SK-N-SH treated with all-trans-retinoic acid at 6 μM for 48 hours (cell line): ENCODE measurements at places on chromosomes 2 and 18.
A peak's percentile ranks its signal among the peaks of the same experiment; 100 is the strongest.

DNA sequence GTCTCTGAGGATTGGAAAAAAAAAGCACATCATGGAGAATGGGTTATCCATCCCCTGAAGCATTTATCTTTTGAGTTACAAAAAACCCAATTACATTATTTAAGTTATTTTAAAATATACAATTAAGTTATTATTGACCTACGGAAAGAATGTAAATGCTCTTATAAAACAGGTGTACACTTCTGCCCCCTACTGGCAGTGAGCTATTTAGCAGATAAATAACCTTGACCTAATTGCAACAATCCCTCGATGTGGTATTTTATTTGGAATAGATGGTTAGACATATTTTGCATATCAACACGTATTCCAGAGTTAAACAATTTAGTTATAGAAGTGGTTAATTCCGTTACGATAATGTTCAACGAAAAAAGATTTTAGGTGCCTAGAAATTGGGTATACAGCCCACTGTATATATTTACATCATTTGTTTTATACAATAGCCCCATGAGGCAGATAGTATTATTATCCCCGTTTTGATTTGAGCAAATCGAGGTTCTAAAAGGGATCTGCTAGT, 9.1 kb upstream of the DAW1 start:
- ATAC-seq, result peak; percentile 21; the same call in 2 of the 3 replicates

DNA sequence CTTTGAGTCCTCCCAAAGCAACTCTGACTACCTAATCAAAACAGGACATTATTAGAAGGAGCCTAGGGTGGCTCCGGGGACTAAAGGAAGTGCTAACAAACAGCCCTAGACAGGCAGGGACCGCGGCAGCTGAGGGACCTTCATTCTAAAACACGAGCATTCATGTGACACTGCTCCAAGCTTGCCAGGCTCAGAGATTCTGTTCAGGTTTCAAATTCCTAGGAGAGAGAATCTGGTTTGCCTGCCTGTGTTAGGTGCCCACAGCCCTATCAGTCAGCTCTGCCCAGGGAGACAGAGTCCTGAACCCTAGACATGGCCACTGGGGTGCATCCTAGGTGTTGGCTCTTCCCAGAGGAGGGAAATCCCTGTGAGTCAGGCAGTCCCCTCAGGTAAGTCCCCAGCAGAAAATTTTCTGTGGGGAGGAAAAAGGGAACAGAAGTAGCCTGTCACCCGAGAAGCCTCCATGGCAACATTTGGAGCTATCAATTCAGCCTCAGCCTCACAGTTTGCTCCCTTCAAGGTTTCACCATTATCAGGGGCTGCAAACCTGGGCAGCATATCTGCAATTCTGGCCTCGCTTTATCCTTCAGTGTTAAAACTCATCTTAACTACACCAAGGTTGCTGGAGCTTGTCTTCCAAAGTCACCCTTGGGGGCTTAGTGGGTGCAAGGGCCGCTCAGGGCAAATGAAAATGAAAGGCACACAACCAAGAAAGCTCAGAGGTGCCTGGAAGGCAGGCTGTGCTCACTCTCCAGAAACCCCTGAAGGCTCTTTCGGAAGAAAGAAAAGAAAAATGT, 28.6 kb downstream of the PCBP1 start:
- no peak for ATAC-seq

DNA sequence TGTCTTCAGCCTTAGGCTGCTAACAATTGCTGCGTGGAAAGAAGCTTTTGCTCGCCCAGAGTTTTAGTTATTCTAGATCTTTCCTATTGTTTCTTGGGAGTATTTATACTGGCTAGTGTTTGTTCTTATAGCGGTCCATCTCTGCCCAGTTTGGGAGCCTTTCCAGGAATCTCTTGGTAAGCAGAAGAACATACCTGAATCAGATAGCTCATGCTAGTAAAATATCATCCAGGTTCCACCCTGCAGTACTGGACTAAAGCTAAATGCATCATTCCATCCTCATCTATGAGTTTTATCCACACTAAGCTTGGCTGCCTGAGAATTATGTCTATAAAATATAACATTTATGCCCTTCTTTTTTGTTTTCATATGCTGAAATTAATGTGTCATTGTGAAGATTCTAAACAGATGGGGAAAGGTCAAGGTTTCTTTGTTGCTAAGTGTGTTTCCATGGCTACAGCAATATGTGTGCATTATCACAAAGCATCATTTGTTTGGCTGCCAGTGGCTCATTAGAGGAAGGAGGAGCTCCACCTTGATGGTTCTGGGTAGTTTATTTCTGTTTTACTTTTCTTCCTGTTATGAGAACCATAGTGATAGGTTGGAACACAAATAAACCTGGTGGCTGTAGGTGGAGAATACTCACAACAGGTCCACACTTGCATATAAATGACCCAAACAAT, 182.8 kb downstream of the PIK3C3 start:
- ATAC-seq, result no peak

DNA sequence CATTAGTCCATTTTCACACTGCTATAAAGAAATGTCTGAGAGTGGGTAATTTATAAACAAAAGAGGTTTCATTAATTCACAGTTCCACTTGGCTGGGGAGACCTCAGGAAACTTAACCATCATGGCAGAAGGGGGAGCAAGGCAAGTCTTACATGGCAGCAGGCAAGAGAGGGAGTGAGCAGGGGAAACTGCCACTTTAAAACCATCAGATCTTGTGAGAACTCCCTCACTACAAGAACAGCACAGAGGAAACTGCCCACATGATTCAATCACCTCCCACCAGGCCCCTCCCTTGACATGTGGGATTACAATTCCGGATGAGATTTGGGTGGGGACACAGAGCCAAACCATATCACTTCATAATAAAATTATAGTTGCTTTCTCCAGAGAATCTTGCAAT, 365.5 kb upstream of the ID2 start:
- ATAC-seq, result no peak

- no peak for ATAC-seq
Observed at GRCh38 chr18:39846265-39846664, 2108.8 kb upstream of the PIK3C3 start.
